ENCODE measurements at places on chromosomes 1 and 21. TPM values are rescaled to one million over a fixed set of nuclear protein-coding genes. Genes with fewer than 3 reads are reported as not detected.

DNA sequence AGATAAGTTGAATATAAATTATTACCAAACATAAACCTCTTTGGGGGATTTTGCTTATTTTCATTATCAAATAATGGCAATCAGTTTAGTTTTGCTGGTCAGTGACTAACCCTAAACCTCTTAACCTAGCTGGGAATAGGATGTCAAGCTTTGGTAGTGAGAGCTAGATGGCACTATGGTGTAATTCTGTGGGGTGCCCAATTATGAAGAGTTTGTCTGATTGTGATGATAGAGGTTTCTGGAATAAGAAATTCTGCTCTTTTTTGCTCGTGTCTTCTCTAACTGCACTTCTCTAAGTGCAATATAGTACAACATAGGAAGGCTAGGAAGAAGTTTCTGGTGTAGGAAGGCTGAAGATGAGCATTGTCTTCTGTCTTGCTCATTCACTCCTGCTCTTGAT, 59.8 kb downstream of the XCL1 start:
- no peak for DNase-seq
- peaks cover 15% of the 10 kb centered on the region for H3K4me1 ChIP-seq
- H3K36me3 ChIP-seq = no peaks in the 10 kb centered on the region
- H3K4me3 ChIP-seq = no peak overlapping the region
- peak overlapping the region; percentile 75 for H3K27ac ChIP-seq

GRCh38 chr1:201385299-201385891, 7.9 kb upstream of the TNNT2 start:
- no peaks in the 10 kb centered on the region for H3K4me1 ChIP-seq
- no peaks in the 10 kb centered on the region for H3K36me3 ChIP-seq
- no peaks in the 10 kb centered on the region for H3K27me3 ChIP-seq
- no peak overlapping the region for H3K4me3 ChIP-seq
- H3K27ac ChIP-seq = peak overlapping the region; percentile 92

- peaks cover 8% of the 10 kb centered on the region for H3K4me1 ChIP-seq
- no peak overlapping the region for H3K4me3 ChIP-seq
- DNase-seq = no peak
- no peak overlapping the region for H3K27ac ChIP-seq
- no peaks in the 10 kb centered on the region for H3K27me3 ChIP-seq
Measured at GRCh38 chr21:44910229-44911067, 10.3 kb downstream of the ITGB2 start.

The SMPDL3B gene
- total RNA-seq = 0.78 TPM

DNA sequence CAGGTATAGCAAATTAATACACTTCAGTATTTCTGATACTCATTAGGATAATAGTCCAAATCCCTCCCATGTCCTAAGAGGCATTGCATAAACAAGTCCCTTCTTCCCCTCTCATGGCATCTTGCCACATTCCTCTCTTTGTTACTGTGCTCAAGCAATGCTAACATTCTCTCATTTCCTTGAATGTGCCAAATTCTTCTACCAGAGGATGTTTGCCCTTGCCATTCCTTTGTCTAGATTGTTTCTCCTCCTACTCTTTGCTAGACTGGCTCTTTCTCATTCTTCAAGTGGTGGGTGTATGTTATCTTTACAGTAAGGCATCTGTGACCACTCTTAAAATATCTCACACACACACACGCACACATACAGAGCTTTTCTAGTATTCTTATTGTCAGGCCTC, 621.0 kb upstream of the CXADR start:
- H3K27ac ChIP-seq = no peak overlapping the region
- H3K4me3 ChIP-seq = no peak overlapping the region
- H3K27me3 ChIP-seq = no peaks in the 10 kb centered on the region
- no peaks in the 10 kb centered on the region for H3K36me3 ChIP-seq

- H3K4me3 ChIP-seq = peak overlapping the region; percentile 10
- no peaks in the 10 kb centered on the region for H3K4me1 ChIP-seq
- peak overlapping the region; percentile 93 for H3K27ac ChIP-seq
- no peaks in the 10 kb centered on the region for H3K27me3 ChIP-seq
- DNase-seq = peak; percentile 88
Measured at GRCh38 chr1:59393211-59394180, 96.6 kb downstream of the FGGY start.

DNA sequence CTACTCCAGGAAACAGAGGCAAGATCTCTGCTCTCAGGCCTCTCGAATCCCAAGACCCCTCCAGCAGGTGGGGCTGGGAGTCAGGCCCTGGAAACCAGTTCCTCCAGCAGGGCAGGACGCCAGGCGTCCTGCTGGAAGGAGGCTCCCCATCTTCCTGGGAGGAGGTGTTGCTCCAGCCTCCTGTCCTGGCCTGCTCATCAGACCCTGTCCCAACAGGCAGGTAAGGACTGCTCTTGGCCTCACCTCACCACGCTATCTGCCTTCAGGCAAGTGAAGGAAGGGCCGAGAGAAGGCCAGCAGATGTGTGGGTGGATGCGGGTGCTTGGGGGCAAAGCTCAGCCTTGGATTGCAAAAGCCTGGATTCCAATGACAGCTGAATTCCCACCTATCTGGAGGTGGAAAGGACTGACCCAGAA, 82.9 kb downstream of the SSBP3 start:
- no peaks in the 10 kb centered on the region for H3K27me3 ChIP-seq
- no peak for DNase-seq
- H3K4me1 ChIP-seq = no peaks in the 10 kb centered on the region
- no peak overlapping the region for H3K4me3 ChIP-seq

The PDC gene
- total RNA-seq = not detected

DNA sequence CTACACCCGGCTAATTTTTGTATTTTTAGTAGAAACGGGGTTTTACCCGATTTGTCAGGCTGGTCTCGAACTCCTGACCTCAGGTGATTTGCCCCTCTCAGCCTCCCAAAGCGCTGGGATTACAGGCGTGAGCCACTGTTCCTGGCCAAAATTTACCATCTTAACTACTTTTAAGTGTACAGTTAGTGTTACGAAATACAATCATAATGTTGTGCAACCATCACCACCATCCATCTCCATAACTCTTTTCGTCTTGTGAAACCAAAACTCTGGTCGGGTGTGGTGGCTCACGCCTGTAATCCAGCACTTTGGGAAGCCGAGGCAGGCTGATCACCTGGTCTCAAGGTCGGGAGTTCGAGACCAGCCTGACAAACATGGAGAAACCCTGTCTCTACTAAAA, 14.1 kb upstream of the ZBTB40 start:
- DNase-seq = no peak
- H3K36me3 ChIP-seq = no peaks in the 10 kb centered on the region
- no peaks in the 10 kb centered on the region for H3K4me1 ChIP-seq
- no peaks in the 10 kb centered on the region for H3K27me3 ChIP-seq
- no peak overlapping the region for H3K4me3 ChIP-seq

DNA sequence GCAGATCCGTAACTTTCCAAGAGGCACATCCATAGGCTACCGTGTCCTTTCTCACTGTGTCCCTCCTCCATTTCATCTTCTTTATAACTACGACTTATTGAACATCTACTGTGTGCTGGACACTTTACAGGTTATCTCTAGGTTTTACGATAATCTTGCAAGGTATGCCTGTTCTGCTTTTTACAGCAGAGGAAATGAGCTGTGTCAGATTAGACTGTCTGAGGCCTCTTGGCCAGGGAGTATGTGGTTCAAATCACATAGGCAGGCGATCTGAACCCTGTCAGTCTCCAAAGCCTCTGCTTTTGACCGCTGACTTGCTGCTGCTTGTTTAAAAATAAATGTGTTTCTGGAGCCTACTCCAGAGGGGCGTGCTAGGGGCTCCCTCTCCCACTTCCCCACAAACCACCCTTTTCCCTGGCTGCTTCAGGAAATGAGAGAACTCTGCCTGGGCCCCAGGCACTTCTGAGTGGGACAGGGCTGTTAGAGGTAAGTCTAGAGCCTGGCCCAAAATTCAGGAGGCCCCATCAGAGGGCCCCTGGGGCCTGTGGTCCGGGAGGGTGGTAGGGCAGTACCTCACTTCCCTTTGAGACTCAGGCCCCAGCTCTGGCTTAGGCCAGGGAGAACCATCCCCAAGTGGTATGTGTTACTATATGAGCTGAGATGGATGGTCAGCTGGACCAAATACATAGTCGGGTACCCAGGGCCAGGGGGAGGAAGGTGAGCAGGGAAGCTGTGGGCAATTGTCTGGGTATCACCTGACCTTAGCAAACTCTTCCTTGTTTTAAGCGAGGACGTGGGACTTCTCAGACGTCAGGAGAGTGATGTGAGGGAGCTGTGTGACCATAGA, 4.4 kb downstream of the PSEN2 start:
- H3K27ac ChIP-seq = no peak overlapping the region
- H3K4me1 ChIP-seq = peaks cover 20% of the 10 kb centered on the region
- H3K4me3 ChIP-seq = no peak overlapping the region
- peak; percentile 38 for DNase-seq
- no peaks in the 10 kb centered on the region for H3K27me3 ChIP-seq
- no peaks in the 10 kb centered on the region for H3K36me3 ChIP-seq

DNA sequence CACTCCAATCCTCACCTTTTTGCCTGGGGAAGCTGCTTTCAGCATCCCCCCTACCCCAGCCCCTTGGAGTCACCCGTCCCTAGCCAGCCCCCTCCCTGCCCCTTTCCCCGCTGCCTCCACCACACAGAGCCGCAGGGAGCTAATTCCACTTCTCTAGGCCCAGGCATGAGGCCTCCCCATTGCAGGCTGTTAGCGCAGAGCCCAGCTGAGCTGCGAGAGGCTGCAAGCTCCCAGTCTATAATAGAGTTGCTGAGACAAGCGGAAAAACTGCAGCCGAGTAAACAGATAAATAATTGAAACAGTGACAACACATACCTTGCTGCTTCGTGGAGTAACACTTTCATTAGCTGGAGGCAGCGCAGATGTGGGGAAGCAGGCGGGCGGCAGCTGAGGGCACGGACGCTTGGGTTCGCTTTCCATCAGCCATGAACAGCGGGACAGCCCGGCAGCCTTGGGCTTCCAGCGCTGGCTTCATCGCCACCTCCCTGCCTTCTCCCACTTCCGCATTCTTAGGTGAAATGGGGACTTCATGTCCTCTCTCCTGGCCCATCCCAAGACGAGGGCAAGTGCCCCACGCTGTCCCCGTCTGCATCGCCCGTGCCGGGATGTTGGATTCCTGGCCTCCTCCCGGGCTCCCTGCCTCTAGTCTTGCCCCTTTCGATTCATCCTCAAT, 183.3 kb downstream of the IGSF21 start:
- DNase-seq = no peak
- H3K4me3 ChIP-seq = no peak overlapping the region
- no peak overlapping the region for H3K27ac ChIP-seq
- H3K36me3 ChIP-seq = no peaks in the 10 kb centered on the region
- H3K27me3 ChIP-seq = no peaks in the 10 kb centered on the region

DNA sequence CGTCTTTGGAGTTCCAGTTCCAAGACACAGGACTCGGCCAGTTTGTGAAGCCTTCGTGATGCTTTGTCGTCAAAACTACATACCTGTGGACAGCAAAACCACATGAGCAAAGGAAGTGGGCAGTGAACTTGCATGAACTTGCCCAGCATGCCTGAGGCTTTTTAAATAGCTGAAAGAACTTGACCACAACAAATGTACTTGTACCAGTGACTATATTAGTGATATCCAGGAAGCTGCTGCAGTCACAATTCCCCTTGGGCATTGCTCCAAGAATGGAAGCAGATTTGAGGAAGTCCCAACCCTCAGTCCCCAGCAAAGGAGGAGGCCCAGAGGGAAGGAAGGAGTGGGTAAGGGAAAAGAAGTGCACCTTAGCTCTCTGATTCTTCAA, 2.6 kb downstream of the FUCA1 start:
- H3K27me3 ChIP-seq = no peaks in the 10 kb centered on the region
- H3K36me3 ChIP-seq = peaks cover 25% of the 10 kb centered on the region
- no peak for DNase-seq

GRCh38 chr1:155507945-155508344, 54.7 kb downstream of the ASH1L start:
- H3K27me3 ChIP-seq = no peaks in the 10 kb centered on the region
- DNase-seq = no peak
- H3K4me3 ChIP-seq = no peak overlapping the region

The FYB2 gene
- 0.39 TPM for total RNA-seq

DNA sequence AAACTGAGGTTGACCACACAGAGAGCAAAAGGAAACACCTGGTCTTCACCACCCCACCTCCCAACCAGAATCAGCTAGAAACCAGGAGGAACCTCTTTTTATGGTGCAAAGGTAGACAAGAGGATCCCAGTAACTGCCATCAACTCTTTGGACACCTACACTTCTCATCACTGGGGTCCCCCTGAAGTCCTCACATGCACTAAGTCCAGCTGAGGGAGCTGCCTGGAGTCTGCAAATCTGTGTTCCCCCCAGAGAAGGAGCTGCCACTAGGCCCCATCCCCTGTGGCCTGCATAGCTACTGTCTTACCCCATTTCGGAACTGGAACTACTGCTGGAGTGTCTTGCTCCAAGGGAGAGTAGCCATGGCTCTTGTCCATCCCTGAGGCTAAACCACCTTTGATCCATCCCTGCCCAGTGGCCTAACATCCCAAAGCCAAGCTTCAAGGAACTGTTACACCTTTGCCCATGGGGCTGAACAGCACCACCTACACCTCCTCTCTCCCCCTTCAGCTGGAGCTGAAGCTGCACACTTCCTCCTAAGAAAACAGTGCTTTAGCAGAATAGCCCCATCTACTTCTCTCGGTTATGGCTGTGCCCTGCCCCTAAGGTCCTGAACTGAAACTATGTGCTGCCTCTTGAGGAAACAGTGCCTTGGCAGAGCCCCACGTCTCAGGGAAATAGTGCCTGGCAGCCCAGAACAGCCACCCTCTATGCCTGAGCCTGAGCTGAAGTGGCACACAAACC, 85.4 kb upstream of the CD53 start:
- no peaks in the 10 kb centered on the region for H3K36me3 ChIP-seq
- H3K27ac ChIP-seq = no peak overlapping the region
- DNase-seq = no peak
- H3K4me3 ChIP-seq = no peak overlapping the region
- no peaks in the 10 kb centered on the region for H3K4me1 ChIP-seq
- no peaks in the 10 kb centered on the region for H3K27me3 ChIP-seq

DNA sequence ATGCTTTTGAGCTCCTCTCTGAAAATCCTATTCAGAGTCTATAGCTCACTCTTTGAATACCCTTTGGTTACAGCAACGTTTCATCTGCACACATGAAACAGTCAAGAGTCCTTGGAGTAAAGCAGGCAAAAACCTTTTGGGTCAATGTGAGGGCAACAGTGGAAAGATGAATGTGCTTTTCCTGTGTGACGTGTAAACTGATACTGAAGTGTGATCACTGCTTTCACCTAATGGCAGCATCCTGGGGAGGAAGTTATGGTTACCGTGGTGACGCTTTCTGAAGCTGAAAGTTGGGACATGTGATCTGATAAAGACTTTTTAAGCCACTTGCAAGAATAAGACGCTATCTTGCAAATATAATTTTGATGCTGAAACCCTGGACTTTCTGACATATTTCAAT, 160.0 kb downstream of the SEC16B start:
- no peaks in the 10 kb centered on the region for H3K36me3 ChIP-seq
- H3K4me1 ChIP-seq = no peaks in the 10 kb centered on the region
- H3K4me3 ChIP-seq = no peak overlapping the region
- H3K27me3 ChIP-seq = no peaks in the 10 kb centered on the region
- DNase-seq = no peak

The S100A8 gene
- 19.1 TPM for total RNA-seq

GRCh38 chr21:40481764-40482163, 365.2 kb downstream of the DSCAM start:
- H3K4me3 ChIP-seq = no peak overlapping the region
- no peak for DNase-seq
- H3K4me1 ChIP-seq = no peaks in the 10 kb centered on the region

Data from right atrium auricular region (tissue), 2 donors.